ENCODE measurements at places on chromosomes 12 and 14. TPM values are rescaled to one million over a fixed set of nuclear protein-coding genes. Genes with fewer than 3 reads are reported as not detected.

Gene AGAP2
- total RNA-seq, result 3.9 TPM

Gene PRB2
- not detected for total RNA-seq

Gene VPS33A
- total RNA-seq, result 41.0 TPM

GRCh38 chr14:36289954-36290353 is 30.5 kb downstream of the MBIP start:
- DNase-seq, result no peak

- no peak for DNase-seq
Measured at GRCh38 chr14:60662982-60663381, 13.7 kb upstream of the SIX1 start.

GRCh38 chr12:46483572-46484395 is 111.2 kb upstream of the SLC38A2 start:
- DNase-seq, result no peak

GRCh38 chr12:101713930-101714329 is 16.5 kb downstream of the CHPT1 start:
- no peak for DNase-seq

Data from neural crest cell (in vitro differentiated cells).